ENCODE measurements at places on chromosomes 12 and 14.

DNA sequence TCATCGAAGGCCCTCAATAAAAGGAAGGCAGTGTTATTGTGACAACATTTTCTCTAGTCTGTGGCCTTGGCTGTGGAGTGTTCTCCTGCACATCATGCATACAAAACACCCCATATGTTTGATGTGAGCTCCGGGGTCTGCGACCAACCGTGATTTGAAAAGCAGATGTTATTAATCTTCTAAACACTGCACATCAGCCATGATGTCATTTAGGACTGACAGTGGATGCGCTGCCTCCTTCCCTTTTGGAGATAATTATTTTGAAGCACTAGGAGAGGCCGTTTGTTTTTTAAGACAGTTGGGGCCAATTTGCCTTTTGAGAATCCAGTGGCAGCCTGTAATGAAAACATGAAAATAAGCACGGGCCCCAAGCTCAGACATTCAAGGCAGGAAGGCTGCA lies 1041.6 kb downstream of the BCL11B start:
- DNase-seq: no peak

DNA sequence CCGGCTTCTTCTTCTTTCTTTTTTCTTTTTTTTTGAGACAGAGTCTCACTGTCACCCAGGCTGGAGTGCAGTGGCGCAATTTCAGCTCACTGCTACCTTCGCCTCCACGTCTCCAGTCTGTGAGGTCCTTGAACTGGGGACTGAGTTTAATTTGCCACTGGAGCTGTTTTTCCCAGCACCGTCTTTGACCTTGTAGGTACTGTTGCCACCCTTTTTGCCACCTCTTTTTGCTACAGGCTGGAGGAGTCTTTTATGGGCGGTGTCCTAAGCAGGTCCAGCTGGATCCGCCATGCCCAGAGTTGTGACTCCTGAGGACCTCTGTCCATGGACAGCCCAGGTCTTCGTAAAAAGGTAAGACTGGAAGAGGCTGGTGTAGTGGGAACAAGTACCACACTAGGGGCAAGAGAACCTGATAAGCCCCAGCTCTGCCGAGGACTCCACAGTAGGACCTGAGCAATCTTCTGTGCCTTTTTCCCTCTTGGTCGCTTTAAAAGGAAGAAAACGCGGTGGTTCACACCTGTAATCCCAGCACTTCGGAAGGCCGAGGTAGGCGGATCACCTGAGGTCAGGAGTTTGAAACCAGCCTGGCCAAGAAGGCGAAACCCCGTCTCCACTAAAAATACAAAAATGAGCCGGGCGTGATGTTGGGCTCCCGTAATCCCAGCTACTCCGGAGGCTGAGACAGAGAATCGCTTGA lies 946 bp downstream of the RNU4-2 start:
- DNase-seq: peak; percentile 37

DNA sequence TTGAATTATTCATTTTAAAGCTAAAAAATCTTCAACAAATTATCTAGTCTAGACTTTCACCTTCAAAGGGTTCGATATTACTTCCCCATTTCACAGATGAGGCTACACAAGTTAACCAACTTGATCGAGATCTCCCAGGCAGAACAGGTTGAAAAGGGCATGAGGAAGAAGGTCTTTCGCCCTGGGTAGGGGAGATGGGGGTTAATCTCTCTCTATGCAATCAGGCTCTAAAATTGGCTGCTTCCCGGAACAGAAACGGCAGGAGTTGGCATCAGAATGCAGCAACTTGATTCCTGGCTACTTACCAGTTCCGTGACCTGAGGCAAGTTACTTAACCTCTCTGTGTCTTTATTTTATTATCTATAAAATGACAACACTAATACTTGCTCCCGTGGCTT lies 2.4 kb upstream of the CISTR start:
- DNase-seq: no peak

DNA sequence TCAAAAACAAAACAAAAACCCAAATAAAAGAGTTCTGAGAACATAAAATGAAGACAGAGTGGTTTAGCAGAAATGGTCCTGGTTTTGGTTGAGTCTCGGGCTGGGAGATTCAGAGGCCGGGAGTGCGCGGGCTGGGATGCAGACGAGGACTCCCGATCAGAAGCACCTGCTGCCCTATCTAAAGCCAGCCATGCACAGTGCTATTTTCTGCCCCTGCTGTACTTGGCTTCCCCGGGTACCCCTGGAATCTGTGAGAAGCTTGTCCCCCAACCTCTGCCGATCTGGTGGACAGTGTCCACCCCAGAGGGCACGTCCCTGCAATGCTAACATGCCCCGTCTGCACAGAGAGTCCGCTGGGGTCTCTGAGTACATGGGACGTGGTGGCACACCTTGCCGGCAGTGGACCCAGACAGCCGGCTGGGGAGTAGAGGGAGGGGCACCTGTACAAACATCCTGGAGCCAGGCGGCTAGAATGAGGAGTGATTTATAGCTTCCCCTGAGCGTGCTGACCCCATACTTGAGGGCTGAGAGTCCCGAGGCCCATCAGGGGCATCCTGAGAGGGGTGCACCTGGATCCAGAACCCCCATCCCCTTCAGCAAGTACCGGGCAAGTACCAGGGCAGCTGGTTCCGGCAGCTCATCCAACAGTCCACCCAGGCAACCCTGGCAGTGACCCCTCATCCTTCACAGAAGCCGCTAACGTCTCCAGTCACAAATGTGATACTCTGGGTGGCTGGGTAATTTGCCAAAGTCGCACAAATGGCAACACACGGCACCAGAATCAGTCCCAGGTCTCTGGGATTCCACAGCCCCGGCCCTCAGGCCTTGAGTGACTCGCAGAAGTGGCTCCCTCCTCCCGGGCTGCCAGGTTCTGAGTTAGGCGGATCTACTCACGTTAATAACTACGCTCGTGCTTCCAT lies 37.1 kb downstream of the CHGA start:
- no peak for DNase-seq

GRCh38 chr14:22388669-22389595 lies 200.1 kb downstream of the DAD1 start:
- no peak for DNase-seq

GRCh38 chr12:121955258-121956237 lies 37.2 kb downstream of the CFAP251 start:
- no peak for DNase-seq

GRCh38 chr14:50619569-50620141 lies 48.5 kb downstream of the SAV1 start:
- DNase-seq: no peak

GRCh38 chr14:54197369-54197768 lies 199.4 kb upstream of the CDKN3 start:
- DNase-seq: no peak
